ENCODE measurements at places on chromosomes 2 and 18. TPM values are rescaled to one million over a fixed set of nuclear protein-coding genes. Genes with fewer than 3 reads are reported as not detected.

Gene TANC1
- total RNA-seq = 8.5 TPM

Gene TTN
- total RNA-seq = 4.7 TPM

Gene OSR1
- total RNA-seq = 0.55 TPM

Gene CYP20A1
- total RNA-seq = 17.4 TPM

Gene SERPINB13
- total RNA-seq = not detected

Gene ATP6V1C2
- total RNA-seq = 1.2 TPM

Gene ZSWIM2
- not detected for total RNA-seq

Gene CKAP2L
- 25.6 TPM for total RNA-seq

DNA sequence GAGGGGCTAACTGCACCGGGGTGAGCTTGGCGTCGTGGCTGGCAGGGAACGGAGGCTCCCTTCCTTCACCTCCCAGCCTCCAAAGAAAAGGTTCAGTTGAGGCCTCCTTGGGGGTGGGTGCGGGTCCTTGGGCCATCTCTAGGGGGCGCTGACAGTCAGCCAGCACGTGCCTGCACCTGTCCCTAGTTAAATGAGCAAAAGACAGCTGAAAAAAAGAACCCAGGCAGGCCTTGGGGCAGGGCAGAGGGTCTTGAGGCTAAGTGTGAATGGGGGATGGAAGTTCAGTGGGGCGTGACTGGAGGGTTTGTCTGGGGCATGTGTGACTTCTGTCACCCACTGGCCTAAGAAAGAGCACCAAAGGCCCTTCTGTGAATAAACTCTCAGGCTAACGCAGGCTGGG lies 56.4 kb downstream of the ZFP36L2 start:
- DNase-seq = peak; percentile 77

GRCh38 chr2:88615822-88616221 lies 11.4 kb downstream of the EIF2AK3 start:
- DNase-seq = no peak

- DNase-seq = no peak
Measured at GRCh38 chr2:11867926-11868325, 121.5 kb downstream of the LPIN1 start.

- no peak for DNase-seq
Measured at GRCh38 chr18:75773618-75774017, 346.1 kb upstream of the SMIM21 start.

DNA sequence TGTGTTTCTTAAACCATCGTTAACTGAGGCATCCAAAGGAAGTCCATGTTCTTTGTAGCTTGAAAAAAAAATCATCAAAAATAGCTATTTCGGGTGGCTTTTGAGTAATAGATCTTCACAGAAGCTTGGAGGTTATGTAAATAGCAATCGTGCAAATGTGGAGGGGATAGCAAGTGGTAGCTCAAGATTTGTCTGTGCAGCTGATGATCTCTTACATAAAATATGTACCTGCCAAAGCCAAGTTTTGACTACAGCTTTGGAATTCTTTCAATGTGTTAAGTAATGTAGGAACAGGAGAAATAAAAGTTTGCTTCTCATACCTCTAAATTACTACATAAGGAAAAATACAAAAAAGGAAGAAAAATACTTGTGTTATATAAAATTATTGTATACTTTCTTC lies 1432.0 kb downstream of the DPP10 start:
- DNase-seq = no peak

DNA sequence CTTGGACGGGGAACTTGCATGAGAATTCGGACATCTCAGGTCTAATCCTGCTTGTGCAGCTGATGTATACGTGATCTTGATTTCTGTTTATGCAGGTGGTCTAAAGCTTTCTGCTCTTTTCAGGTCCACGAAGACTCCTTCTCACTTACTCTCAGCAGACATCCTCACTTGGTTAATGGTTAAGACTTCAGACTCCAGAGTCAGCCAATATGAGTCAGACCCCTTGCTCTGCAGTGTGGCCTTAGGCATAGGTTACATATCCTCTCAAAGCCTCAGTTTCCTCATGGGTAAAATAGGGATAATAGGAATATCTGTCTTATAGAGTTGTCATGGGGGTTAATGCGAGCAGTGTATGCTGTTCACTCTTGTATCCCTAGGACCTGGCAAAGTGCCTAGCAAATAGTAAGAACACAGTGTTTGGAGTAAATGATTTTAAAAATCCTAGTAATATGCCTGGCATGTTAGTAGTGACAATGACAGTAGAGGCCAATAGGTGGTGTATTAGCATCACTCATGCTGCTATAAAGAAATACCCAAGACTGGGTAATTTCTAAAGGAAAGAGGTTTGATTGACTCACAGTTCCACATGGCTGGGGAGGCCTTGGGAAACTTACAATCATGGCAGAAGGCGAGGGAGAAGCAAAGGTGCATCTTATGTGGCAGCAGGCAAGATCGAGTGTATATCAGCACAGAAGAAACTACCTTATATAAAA lies 42.3 kb downstream of the XRCC5 start:
- DNase-seq = no peak

- DNase-seq = no peak
Measured at GRCh38 chr2:159199761-159200465, 86.6 kb downstream of the WDSUB1 start.

DNA sequence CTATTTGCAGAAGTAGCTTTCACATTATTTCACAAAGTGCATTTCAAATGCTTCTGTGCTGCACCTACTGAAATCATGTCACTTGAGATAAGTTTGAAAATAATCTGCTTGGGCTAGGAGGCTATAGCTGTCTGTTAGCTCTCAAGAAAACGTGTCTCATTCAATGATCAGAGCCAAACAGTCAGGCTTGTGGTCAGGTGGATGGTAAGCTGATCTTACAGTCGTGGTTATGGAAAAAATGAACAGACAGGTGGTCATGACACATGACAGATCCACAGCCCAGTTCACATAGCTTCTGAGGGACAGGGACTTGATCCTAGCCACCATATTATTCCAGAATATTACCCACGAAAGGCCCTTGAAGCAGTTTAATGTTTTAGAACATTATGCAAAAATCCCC lies 26.5 kb upstream of the RFX8 start:
- DNase-seq = no peak

GRCh38 chr2:174597345-174598047 lies at the start of gene WIPF1:
Gene WIPF1, minus strand, starts transcription at chr2:174597804. Its CDS starts 12,231 bp downstream, at chr2:174585573.
- DNase-seq = no peak

GRCh38 chr2:156901373-156902031 lies 356.0 kb upstream of the GALNT5 start:
- DNase-seq = no peak

DNA sequence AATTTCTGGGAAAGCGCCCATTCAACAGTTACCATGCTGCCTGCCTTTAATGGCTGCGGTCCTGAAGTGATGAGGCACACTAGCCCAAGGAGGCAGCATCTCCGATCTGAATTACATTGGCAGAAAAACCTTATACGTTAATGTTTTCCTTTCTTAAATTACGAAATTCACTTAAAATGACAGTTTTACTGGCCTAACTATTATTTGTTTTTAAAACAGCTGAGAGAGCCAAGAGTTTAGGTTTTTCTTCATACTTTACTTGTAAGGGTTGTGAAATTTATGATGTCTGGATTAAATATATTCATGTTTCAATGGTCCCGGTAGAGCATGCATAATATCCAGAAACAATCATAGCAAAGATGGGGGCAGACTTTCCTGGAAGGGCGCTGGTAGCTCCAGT lies 115.2 kb upstream of the REV1 start:
- DNase-seq = no peak

- no peak for DNase-seq
Measured at GRCh38 chr2:127589358-127589757, 53.9 kb downstream of the MYO7B start.

DNA sequence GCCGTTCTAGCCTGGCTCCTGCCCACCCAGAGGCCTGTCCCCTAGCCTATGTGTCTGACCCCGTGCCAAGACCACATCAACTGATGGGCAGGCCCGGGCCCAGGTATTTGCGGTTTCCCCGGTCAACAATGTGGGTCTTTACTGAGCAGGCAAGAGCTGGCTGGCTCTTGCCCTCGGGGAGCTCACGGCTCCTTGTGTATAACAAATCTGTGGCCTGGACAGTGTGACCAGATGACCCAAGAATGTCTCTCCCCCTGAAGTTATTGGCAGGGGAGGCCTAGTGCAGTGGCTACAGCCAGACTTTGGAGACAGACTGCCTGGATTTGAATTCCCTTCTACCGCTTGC lies 179.6 kb downstream of the KLHL29 start:
- no peak for DNase-seq

All from WTC11 (cell line).